Hematopoietic multipotent progenitor cell (in vitro differentiated cells): ENCODE measurements at places on chromosomes 3 and 15.
A peak's percentile ranks its signal among the peaks of the same experiment; 100 is the strongest.

DNA sequence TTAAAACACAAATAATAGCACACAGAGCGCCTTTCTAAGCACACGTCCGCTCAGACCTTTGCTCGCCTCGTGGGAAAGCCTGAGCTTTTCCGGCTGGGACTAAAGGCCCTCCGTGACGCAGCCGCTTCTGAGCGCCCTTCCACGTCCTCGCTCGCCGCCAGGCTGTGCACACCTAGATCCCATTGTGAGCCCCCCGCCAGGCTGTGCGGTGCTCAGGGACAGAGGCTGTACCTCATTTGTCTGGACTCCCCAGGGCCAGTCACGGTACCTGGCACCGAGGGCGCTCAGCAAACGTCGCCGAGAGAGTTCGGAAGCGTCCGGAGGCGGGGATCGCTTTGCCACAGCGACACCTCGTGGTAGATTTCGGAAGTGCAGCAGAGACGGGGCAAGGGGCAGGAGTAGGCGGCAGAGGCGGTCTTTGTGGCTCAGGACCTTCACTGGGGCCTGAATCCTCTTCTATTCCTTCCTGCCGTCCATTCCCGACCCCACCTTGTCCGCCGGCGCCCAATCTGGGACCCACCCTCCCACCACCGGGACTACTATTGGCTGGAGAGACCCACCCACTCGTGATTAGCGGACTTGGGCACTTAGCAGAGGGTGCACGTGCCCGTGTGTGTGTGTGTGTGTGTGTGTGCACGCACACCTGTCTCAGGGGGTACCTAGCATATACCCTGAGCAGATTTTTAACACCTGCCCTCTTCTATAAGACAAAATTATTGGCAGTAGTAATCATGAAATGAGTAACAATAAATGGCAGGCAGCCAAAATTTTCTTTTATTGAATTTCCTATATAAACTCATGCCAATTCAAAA lies 65.6 kb downstream of the RHCG start:
- peak; percentile 67 for DNase-seq

- no peak for DNase-seq
These were observed 67.2 kb upstream of the DLG1 start for GRCh38 chr3:197365586-197365985.

GRCh38 chr3:12679468-12679867 lies 15.6 kb upstream of the RAF1 start:
- no peak for DNase-seq

DNA sequence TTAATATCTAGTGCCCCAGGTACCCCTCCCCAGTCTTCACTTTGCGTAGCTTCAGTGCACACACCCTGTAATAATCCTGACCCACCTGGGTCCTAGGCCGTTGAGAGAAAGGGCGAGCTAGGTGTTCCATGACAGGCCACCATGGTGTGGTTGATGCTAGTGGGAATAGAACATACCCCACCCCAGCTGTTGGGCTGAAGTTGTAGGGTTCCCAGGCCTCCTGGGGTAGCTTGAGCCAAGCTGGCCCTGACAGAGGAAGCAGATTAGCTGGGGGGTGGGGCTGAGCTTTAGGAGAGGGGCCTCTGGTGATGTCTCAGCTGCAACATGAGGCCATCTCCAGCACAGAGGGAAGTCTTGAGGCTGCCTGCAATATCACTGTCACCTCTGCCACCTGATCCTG lies 40.5 kb downstream of the RAB11A start:
- no peak for DNase-seq

GRCh38 chr15:58929891-58930416 lies 3.5 kb downstream of the SLTM start:
- DNase-seq: no peak

DNA sequence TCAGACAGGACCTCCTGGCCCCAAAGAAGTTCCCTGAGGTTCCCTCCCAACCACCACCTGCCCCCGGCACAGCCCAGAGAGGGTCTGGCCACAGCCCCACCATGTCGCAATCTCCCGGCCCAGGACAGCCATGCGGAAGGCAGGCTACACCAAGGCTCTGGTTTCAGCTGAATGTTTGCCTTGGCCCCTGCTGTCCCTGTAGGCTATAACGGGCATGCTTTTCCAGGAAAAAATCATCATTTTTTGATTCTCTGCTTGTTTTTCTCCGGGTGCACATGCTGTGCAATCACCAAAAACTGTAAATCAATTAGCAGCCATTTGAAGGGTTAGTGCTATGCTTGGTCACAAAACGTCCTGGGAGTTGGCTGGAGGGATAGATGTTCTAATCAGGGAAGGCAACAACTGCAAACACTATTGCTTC lies 142.7 kb upstream of the IGF1R start:
- DNase-seq: no peak

GRCh38 chr3:152019508-152019907 lies 146.1 kb downstream of the SUCNR1 start:
- DNase-seq: no peak

DNA sequence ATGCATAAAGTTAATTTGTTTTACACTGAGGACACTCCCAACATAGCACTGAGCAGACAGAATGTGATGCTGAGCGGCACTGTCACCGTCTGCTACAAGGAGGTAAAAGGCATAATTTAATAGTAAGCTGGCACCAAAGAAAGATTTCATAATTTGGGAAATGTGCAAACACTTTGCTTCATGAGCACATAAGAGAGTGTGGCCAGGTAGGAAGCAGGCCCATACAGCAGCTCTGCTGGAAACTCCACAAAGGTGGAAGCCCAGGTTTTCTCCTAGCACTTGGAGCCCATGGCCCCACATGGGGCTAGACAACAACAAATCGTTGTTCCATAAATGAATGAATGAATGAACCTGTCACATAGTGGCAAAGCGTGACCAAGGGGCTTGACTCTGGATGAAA lies 68.5 kb upstream of the CACNA2D3 start:
- DNase-seq: no peak

- DNase-seq: no peak
These were observed 85.6 kb downstream of the TJP1 start for GRCh38 chr15:29736744-29737020.

DNA sequence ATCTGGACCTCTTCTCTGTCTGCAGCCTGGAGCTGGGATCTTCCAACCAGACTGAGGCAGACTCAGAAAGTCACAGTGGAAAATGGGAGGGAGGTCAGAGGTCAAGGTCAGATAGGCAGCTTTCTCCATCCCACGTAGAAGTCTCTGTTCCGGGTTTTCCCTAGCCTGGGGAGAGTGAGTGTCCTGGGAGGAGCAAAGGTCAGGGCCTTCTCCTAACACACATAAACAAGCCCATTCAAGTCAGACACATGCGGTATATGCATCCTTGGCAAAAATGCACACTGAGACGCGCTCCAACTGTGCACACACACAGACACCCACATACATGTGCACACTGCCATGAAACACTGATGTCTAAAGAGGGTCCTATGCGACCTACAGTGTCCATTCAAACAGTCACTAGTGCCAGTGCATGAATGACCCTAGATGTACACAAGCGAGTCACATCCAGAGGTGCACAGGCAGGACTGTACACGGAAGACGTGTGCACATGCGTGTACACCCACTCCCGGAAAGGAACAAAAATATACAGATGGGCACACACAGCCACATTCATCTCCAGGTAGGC lies 681 bp downstream of the TWF2 start:
- no peak for DNase-seq

- no peak for DNase-seq
These were observed 70.1 kb downstream of the HERC1 start for GRCh38 chr15:63763476-63764123.

DNA sequence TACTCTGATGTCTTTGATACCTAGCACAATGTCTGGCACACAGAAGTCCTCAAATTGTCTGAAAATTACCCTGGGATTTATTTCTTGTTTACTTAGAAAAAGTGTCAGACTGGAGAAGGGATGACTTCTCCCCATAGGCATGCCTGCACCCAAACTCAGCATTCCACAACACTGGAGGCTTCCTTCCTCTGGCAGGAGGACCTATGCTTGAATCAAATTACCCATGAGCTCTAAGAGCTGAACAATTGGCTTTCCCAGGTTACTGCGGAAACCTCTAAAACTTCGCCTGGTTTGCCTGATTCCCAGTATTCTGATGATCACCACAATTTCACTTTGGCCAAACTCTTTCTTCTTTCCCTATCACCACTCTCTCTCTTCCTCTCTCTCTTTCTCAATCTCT lies 217.4 kb downstream of the DIPK2A start:
- DNase-seq: no peak

DNA sequence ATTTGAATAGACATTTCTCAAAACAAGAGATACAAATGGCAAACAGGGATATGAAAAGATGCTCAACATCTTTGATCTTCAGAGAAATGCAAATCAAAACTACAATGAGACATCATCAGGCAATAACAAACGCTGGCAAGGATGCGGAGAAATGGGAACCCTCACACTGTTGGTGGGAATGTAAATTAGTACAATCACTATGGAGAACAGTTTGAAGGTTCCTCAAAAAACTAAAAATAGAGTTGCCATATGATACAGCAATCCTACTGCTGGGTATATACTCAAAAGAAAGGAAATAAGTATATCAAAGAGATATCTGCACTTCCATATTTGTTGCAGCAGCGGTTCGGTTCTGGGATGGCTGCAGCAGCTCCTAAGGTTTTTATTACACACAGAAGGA lies 16.8 kb upstream of the LARS2 start:
- no peak for DNase-seq

DNA sequence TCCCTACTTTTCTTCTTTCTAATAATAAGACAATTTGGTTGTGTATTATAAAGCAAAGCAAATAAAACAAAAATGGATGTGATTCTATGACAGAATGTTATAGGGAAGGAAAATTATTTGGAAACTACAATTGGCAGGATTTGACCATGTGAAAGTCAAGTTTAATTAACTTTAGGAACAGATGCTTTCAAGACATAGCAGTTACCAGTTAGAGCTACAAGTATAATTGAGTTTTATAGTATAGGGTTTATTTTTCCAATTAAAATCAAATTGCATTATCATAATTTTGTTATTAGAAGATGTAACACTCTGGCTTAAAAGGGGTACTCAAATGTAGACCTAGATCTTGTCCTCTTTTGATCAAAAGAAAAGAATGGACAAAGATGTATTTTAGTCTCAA lies 110.9 kb downstream of the ROBO2 start:
- no peak for DNase-seq

- DNase-seq: no peak
These were observed 150.9 kb downstream of the RPLP1 start for GRCh38 chr15:69603369-69604071.

GRCh38 chr3:188539631-188540194 lies 385.8 kb downstream of the LPP start:
- DNase-seq: no peak

DNA sequence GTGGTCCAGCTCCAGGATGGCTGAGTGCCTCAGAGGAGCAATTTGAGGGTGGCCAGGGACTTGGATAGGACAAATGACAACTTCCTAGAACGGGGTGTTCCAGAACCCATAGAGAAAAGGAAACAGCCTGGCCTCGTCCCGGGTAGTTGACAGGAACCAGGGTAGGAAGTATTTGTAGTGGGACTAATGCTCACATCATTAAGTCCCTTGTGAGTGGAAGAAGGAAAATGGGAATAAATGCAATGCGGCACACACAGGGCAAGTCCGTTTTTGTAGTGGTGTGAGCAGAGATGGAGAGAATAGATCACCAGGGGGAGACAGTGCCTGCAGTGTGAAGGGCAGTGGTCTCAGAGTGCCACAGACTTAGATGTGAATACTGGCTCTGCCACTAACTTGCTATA lies 19.6 kb downstream of the TIMP4 start:
- DNase-seq: peak; percentile 53

GRCh38 chr3:21041621-21042020 lies 709.4 kb downstream of the ZNF385D start:
- no peak for DNase-seq

DNA sequence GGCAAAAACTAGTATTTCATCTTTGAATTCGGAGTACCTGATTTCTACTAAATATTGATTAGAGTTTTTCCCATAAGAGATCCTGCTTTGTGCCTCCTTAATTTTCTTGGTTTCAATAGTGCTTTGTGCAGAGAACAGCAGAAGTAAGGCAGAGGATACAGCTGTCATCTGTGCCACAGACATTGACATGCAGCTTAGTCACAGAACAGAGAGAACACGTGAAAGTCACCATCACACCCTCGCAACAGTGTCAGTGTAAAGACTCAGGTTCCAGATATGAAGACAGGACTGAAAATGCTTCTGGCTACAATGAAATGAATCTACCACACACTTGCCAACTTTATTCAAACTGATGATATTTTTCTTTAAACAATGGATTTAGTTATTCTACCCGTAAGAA lies 942.8 kb upstream of the CFAP20DC start:
- no peak for DNase-seq

DNA sequence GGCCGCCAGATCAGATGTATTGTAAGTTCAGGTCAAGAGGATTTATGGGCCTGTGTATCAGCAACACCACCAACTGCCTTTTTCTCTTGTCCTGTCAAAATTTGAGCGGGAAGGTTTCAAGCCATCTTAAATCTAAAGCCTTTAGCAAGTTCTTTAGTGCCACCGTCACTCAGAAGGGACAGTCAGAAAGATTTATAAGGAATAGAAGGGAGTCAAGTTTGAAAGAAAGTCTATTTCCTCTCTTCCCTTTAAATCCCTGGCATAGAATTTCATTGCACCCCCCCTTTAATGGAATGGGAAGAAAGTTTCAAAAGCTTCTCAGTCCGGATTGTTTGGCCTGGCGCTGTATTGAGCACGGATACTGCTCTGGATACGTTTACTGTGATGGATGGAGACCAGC lies 359.4 kb downstream of the FEZF2 start:
- DNase-seq: no peak

GRCh38 chr3:129512595-129512994 lies 15.8 kb upstream of the RHO start:
- no peak for DNase-seq

GRCh38 chr3:153596401-153596800 lies 434.4 kb downstream of the RAP2B start:
- DNase-seq: no peak

DNA sequence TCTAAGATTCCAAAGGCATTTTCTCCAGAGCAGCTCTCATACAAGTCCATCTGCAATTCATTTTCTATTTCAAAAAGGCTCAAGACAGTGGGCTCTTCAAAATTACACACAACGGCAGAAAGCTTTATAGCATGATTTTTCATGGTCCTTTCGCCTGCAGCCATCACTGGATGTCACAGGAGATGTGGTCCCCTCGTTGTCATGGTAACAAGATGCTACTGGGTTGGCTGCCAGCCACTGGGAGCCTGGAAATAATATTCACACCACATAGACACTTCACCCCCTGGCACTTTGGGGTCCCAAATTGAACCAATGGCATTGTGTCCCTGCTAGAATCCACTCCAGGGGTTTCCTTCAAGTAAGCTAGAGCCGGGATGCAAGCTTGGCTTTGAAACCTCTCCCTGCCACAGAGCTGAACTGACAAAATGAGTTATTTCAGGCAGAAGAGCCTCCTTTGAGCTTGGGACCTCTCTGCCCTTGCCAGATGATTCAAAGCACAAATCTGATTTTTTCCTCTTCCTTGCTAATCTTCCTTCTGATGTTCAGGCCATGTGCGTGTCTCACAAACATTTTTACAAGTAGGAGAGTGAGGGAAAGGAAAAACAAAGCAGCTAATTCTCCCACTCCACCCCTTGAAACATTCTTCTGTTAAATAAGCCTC lies 512.6 kb upstream of the ADAMTS9 start:
- no peak for DNase-seq

GRCh38 chr3:42376344-42376798 lies 34.0 kb downstream of the LYZL4 start:
- DNase-seq: no peak

GRCh38 chr3:148741219-148741618 lies 43.5 kb downstream of the AGTR1 start:
- DNase-seq: no peak
